ENCODE measurements at places on chromosomes 16 and 17. TPM values are rescaled to one million over a fixed set of nuclear protein-coding genes. Genes with fewer than 3 reads are reported as not detected.

DNA sequence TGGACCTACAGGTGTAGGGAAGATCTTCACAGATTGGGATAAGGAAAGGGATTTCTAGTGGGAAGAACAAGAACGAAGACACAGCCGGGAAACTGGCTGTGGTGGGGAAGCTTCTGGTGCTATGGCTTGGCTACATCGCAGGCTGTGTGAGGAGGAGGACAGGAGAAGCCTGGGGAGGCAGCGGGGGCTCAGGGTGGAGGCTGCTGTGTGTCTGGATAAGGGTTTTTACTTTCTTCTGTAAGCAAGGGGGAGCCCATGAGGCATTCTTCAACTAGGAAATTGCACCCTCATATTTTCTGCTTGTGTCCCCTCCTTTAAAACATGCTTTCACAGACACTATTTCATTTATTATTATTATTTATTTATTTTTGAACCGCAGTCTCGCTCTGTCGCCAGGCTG, 2.9 kb upstream of the RHBDF2 start:
- DNase-seq: no peak

DNA sequence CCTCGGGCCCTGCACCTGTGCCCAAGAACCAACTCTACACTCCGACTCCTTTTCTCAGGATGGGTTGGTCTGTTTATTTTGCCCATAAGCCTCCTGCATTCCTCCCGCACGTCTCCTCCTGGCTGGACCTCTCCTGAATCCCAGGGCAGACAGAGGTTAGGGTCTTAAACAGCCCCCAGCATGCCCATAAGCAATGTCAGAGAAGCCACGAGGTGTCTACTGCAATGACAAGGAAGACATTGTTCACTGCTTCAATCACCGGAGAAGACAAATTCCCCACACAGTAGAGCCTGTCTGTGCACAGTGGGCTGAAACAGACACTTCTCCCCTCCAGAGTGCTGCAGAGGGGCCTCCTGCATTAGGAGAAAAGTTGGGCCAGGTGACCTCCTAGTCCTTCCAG, 230.6 kb upstream of the RPL38 start:
- no peak for DNase-seq

GRCh38 chr17:10471858-10472257, 2.5 kb upstream of the MYH4 start:
- DNase-seq: no peak

GRCh38 chr17:72004011-72004427, 116.8 kb upstream of the SOX9 start:
- no peak for DNase-seq

GRCh38 chr17:47172696-47173565, 16.2 kb downstream of the CDC27 start:
- no peak for DNase-seq

DNA sequence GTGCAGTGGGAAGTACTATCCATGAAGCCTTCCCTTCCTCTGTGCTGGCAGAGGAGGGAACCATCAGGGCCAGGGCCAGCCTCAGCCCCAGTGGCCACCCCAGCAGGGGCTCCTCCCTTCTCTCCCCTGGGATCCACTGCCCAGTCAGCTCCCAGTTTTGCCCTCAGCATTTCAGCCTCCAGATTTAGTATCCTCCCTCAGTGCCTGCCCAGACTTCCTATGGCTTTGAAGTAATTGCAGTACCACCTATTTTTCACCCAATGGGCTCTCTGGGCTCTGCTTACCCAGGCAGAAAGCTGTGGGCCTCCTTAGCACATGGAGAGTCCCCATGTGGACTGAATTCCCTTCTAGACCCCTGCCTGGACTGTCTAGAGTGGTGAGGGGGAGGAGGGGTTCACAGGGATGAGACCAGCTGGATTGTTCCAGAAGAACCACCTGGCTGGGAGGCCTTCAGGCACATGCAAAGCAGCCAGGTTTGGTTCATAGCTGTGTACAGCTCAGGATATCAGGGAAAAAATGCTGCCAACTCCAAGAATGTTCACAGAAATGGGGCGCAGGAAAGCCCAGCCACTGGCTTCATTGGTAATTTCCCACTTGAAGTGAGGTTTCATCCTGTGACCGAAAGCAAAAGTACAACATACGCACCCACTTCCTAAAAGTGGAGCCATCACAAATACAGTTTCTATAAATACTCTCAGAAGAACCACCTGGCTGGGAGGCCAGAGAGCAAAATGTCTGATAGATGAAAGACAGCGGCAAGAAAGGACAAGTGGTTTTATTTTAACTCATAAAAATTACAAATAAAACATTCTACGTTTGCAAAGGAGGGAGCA, 15.2 kb upstream of the HERPUD1 start:
- DNase-seq: no peak

DNA sequence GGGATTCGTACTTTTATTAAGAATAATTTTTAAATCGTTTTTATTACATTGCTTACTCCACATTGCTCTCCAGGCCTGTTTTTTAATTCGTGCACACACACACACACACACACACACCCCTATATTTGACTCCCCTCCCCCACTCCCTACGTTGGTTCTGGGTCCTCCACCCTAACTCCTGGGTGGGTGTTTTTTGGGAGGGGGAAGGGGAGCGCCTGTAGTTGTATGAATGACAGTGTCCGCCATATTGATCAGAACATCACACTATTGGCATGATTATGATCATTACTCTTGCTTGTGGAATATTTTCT, 1.3 kb downstream of the GNAO1 start:
- DNase-seq: no peak

GRCh38 chr16:66639091-66639885, 34.8 kb downstream of the CMTM3 start:
- DNase-seq: no peak

DNA sequence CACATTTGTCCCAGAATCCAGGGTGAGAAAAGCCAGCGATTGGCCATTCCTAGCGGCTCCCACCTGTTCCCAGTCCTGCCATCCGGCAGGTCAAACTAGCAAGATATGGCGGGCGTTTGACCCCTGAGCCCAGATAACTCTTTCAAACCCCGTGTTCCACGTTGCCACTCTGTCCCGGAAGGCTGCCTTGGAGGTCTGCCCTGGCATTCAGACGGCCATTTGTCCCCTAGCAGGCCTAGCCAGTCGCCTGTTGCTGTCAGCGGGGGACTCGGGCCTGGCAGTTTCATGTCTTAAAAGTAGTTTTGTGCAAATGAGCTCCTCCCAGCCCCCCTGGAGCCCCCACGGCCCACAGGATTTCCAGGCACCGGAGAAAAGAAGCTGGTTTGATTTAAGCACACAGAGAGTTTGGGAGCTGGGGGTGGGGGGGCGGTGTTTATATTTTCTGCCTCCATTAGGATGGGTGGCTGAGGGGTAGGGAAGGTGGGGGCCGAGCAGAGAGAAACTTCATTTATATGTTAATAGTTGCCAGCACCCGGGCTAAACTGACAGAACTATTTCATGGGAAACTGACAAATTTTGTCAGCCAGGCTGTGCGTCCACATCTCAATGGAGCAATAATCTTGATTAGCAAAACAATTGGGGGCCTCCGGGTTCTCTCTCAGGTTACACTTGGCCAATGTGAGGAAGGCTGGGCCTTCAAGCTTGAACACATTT, 240.9 kb upstream of the SALL1 start:
- no peak for DNase-seq

GRCh38 chr17:83183951-83184506, 104.6 kb downstream of the METRNL start:
- DNase-seq: no peak

- DNase-seq: no peak
These were observed 28.6 kb downstream of the CLEC16A start for GRCh38 chr16:10972819-10973464.

DNA sequence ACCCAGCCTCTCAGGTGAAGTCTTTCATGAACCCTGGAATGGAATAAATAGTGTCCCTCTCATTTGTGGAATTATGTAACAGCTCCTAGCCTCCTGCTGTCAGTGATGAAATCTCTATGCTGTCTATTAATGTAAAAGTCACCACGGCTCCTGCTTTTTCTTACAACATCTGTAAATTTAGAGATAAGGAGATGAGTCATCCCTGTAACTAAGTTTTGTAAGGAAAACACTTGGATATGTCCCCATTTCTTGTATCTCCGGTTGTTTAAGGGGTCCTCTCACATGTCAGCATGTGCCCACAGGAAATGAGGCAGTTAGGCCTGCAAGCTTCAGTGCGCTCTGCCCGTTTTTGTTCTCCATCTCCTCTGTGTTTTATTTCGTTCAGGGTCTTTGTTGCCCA, 2.8 kb upstream of the NAT9 start:
- no peak for DNase-seq

DNA sequence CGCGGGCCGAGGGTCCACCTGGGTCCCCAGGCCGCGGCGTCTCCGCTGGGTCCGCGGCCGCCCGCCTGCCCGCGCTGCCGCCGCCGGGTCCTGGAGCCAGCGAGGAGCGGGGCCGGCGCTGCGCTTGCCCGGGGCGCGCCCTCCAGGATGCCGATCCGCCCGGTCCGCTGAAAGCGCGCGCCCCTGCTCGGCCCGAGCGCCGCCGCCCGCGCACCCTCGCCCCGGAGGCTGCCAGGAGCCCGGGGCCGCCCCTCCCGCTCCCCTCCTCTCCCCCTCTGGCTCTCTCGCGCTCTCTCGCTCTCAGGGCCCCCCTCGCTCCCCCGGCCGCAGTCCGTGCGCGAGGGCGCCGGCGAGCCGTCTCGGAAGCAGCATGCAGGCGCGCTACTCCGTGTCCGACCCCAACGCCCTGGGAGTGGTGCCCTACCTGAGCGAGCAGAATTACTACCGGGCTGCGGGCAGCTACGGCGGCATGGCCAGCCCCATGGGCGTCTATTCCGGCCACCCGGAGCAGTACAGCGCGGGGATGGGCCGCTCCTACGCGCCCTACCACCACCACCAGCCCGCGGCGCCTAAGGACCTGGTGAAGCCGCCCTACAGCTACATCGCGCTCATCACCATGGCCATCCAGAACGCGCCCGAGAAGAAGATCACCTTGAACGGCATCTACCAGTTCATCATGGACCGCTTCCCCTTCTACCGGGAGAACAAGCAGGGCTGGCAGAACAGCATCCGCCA, 504 bp downstream of the FOXC2 start:
- peak; percentile 73 for DNase-seq

GRCh38 chr16:2717383-2718263, 2.4 kb downstream of the PRSS27 start:
- DNase-seq: no peak

GRCh38 chr17:35242158-35242804, 591 bp upstream of the SLFN5 start:
- peak; percentile 53 for DNase-seq

DNA sequence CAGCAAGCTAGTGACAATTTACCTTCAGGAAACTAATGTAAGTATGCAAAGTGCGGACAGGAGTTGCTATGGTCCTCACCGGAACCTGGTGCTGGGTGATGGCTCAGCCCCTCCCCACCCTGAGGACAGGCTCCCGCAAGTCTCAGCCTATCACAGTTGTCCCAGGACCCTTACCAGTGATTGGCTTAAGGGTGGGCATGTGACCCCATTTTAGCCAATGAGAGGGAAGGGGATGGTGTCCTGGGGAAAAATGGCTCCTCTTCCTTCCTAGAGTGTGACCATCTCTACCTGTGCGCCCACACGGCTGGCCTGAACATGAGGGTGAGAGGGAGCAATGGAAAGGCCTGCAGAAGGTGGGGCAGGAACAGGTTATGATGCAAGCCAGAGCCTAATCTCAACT, 80.4 kb downstream of the C16orf78 start:
- no peak for DNase-seq

DNA sequence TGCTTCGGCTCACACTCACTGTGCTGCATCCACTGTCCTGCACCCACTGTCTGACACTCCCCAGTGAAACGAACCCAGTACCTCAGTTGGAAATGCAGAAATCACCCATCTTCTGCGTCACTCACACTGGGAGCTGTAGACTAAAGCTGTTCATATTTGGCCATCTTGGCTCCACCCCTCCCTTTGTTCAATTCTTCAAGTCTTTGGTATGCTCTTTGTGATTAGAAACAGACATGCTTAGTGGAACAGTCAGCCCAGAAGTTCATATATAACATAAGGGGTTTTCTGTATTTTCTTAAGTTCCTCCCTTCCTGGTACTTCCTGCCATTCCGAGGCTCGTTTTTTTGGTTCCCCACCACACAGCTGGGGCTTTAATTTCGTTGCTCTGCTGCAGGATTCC, 398.5 kb upstream of the DYNLRB2 start:
- DNase-seq: no peak

DNA sequence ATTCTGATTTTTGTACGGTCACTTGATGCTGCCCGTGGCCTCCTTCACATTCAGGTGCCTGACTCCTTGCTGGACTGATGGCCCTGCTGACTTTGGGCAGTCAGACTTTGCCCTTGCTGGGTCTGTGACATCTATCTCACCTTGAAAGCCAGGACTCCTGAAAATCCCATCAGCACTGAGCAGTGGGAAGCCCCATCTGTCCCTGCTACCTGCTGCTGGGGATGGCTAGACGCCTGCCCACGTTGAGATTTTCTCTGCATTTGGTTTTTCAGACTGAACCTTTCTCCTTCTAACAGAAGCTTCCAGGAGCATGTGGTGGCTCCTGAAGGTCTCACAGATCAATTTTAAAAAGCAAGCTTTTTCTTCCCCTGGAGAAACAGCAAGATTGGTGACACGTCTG, 10.2 kb upstream of the ZNF18 start:
- DNase-seq: no peak

DNA sequence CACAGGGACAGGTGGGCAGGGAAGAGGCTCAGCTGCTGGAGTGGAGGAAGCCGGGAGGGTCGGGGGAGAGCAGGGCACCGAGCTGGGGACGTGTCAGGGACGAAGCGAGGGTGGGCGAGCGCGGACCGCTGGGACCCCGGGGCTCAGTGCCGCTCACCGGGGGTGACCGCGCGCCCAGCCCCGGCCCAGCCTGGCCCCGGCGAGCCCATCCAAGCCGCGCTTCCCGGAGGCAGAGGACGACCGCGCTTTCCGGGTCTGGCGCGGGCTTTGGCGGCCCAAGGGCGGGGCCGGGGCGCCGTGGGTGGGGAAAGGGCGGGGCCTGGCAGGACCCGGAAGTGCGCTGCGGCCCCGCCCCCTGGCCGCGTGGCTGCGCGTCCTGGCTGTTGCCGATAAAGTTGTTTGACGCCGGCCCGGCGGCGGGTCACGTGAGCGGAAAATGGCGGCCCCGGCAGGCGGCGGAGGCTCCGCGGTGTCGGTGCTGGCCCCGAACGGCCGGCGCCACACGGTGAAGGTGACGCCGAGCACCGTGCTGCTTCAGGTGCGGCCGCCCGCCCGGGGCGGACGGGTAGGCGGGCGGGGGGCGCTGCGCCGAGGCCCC, at the start of gene ASPSCR1:
TSS of gene ASPSCR1 (plus strand) at position 419 of the 598 bp plus-strand sequence. CDS start at position 437, 18 bp downstream.
- DNase-seq: peak; percentile 93

BAIAP3 gene
- total RNA-seq: 2.1 TPM

SLFN11 gene
- total RNA-seq: 15.3 TPM

DNAAF8 gene
- 0.91 TPM for total RNA-seq

ELAC2 gene
- total RNA-seq: 48.6 TPM

SLC47A1 gene
- total RNA-seq: 12.4 TPM

KRTAP2-2 gene
- total RNA-seq: not detected

DUSP3 gene
- 230 TPM for total RNA-seq

NOL3 gene
- total RNA-seq: 85.5 TPM

CCDC200 gene
- not detected for total RNA-seq

TEKT5 gene
- total RNA-seq: not detected

ATP1B2 gene
- 2.3 TPM for total RNA-seq

RAB26 gene
- total RNA-seq: 1.2 TPM

SDK2 gene
- total RNA-seq: 1.5 TPM

TTLL6 gene
- total RNA-seq: not detected

KRTAP4-5 gene
- total RNA-seq: not detected

PPL gene
- total RNA-seq: 6.4 TPM

All from heart left ventricle (tissue), 16 donors.